ENCODE measurements at places on chromosomes 11 and 22.

DNA sequence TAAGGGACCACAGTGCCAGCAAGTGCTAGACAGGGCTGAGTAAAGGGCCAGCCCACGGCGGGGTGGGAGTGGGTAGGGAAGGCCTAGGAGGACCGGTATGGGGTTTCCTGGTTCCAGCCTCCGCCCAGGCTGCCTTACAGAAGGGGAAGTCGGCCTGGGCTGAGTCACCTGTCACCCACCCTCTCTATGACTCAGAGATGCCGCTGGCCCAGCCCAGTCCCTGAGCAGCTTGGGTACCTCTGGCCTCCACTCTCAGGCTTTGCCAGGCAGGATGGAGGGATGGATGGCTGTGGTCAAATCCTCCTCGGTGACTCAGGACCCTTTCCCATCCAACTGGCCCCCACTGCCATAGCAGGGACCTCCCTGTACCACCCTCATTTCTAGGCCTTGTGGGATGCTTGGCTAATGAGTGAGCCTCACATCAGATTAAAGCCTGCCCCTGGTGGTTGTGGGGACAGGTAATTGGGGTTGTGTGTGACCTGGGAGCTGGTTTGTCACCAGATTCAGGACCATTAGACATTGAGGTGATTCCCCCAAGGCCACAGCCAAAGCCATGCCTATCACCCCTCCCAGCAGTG, 13.9 kb downstream of the SLC35E4 start:
- DNase-seq, result no peak

DNA sequence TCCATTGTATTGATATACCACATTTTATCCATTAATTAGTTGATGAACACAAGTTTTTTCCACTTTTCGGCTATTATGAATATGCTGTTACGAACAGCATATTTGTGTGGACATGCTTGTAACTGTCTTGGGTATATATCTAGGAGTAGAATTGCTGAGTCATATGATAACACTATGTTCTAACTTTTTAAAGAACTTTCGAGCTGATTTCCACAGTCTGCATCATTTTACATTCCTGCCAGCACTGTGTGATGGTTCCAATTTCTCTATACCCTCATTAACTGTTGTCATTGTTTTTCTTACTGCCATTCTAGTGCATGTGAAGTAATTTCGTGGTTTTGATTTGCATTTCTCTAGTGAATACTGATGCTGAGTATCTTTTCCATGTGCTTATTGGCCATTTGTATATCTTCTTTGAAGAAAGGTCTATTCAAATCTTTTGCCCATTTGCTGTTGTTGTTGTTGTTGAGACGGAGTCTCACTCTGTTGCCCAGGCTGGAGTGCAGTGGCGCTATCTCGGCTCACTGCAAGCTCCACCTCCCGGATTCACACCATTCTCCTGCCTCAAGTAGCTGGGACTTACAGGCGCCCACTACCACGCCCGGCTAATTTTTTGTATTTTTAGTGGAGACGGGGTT, 7.4 kb upstream of the RCE1 start:
- peak; percentile 62 for DNase-seq

DNA sequence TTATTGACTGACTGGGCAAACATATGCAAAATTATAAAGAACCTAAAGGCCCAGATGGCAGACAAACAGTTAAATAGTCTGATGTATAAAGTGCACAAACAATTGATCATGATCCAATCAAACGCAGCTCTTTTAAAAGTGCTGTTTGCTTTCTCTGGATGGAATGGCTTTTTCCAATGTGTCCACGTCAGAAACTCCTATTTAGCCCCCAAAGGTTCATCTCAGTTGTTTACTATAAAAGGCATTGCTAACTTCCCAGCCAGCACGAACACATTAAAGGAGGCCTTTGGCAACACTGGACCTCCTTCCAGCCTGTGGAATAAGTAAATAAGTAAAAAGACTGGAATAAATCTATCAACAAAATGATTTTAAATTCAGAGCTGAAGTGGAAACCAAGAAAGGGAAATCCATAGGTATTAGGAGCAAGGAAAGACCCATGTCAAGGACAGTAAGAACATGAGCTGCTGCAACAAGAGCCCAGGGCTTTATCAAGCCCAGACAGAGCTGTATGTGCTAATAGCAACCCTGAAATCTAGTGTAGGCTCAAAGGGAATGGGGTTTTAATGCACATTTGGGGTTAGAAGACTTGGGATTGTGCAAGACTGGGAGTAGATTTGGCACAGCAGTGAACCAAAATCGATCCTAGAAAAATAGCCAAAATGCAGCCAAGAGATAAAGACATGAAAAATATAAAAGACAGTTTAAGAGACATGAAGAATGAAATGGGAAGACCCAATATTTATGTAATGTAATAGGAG, 105.4 kb downstream of the EFCAB6 start:
- no peak for DNase-seq

- no peak for DNase-seq
Measured at GRCh38 chr11:2882396-2883110, 3.0 kb downstream of the CDKN1C start.

GRCh38 chr11:8867035-8867434, 44.0 kb upstream of the AKIP1 start:
- DNase-seq, result no peak

All from AG09319 (cell line).